ENCODE measurements at places on chromosomes 3 and 15. TPM values are rescaled to one million over a fixed set of nuclear protein-coding genes. Genes with fewer than 3 reads are reported as not detected.

The ADPRH gene
- polyA plus RNA-seq = 0.31 TPM

The ATP13A5 gene
- not detected for polyA plus RNA-seq

The LINGO1 gene
- polyA plus RNA-seq = not detected

The GOLGA8S gene
- not detected for polyA plus RNA-seq

The WDR93 gene
- polyA plus RNA-seq = not detected

DNA sequence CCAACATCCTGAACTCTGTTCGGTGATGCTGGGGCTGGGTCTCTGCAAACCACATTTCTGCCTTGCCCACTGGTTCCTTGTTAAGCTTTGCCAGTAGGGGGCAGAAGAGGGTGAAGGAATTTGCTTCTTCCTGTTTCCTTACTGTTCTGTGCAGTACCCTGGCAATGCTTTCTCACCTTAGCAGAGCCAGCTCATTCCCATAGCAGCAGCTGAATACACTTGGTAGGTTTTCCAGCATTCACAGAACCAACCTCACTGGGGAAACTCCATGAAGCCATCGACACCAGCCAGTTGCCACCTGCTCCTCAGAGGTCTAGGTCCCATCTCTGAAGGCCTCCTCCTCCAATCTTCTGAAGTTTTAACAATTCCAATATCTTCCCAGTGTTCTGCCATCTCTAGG is 308.4 kb downstream of the PDCD6IP start:
- no peak for DNase-seq

DNA sequence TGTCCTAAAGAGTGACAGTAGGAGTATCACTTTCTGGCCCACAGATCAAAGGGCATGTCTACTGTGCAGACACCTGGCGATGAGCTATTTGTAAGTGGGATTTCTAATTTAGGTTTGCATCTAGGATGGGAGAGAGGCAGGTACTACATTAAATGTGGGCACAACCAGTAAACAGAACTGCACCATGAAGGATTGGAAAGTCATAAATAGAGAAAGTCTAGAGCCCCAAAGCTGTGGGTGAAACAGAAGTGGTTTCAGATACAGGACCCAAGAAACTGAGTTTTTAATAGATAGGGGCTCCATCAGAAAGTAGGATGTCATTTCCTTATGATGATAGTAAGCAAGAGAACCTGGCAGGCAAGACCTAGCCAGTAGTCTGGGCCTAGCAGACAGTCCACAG is 35.2 kb upstream of the SPPL2A start:
- no peak for DNase-seq

GRCh38 chr3:178494386-178494785 is 41.9 kb upstream of the KCNMB2 start:
- no peak for DNase-seq

- DNase-seq = peak; percentile 73
These were observed at the start of gene SFMBT1 for GRCh38 chr3:53045518-53046170. SFMBT1 (minus strand) TSS chr3:53046073; CDS start chr3:52969128, 76,945 bp downstream.

DNA sequence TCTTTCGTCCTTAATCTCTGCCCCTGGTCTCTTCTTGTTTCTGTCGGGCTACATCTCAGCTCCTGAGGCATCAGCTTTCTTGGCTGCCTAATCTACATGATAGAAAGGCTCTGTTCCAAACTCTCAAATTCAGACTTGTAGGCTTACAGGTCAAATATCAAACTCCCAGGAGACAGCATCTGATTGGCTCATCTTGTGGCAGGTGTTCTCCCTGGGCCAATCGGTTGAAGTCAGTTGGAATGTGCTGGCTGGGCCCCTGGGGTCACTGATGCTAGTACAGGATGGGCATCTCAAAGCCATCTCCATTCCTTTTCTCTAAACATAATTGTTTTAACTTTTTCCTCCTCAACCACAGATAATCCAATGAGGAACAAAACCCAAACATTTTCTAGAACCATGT is 198.7 kb downstream of the CNTN3 start:
- no peak for DNase-seq

- DNase-seq = no peak
These were observed 418 bp downstream of the ALPK3 start for GRCh38 chr15:84817466-84818081.

DNA sequence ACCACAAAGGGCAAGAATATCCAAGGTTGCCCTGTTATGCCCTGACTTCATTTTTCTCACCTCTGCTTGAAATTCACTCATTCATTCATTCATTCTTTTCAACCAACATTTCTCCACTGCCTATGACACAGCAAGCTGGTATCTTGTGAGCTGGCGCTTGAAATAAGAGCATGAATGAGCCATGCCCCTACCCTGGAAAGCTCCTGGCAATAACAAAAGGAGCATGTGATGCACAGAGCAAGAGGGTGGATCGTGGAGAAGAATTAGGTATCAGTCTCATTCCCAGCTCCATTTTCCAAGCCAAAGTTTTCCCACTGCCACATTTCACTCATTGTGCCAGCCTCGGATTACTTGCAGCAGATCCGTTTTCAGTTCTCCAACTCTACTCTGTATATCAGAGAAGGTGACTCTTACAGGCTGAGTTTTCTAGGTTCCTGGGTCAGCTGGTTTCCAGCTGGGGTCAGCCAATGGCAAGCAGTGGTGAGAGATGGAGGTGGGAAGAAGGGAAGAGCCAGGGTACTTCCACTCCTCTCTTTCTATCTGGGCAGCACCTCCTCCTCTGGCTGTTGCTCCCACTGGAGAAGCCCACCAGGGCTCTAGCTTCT is 144.8 kb downstream of the SUCLG2 start:
- DNase-seq = no peak

GRCh38 chr3:177447938-177448337 is 250.7 kb upstream of the TBL1XR1 start:
- no peak for DNase-seq

DNA sequence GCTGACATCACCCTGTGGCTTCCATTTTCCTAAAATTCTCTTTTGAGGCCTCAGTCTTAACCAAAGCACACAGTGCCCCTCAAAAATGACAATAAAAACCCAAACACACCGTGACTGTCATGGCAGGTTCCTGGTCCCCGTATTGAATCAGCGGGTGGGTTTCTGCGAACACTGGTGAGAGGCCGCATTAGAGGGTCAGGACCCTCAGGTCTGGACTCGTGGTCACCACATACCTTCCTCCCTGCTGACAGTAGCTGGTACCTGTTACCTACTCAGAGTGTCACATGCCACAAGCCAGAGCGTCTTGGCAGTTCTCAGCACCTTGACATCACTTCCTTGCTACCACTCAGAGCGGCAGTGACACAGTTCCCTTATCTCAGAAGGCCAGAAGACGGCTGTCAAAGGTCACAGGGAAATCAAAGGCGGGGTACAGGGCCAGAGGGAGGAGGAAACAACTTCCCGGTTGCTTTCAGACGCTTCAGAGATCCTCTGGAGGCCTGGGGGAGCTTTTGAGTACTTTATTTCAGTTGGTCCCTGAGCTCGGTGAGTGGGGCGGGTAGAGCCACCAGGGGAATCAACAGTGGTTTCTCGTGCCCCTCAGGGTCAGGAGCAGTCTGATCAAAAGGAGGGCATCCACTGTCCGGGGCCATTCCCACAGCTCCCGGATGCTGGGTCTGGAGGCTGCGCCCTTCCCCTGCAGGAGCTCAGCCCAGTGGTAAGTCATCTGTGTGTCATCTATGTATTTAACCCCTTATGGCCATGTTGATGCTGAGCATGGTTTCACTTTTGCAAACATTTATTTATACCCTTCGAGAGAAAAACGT is at the start of the genes CCR5AS and CCRL2:
Gene CCR5AS, minus strand, starts transcription at position 279 of the 824 bp plus-strand sequence.
Gene CCRL2, plus strand, starts transcription at position 472 of the 824 bp plus-strand sequence. CDS start 821 bp downstream, outside the sequence.
- peak; percentile 49 for DNase-seq

- DNase-seq = peak; percentile 12
These were observed 43.1 kb upstream of the SLC25A36 start for GRCh38 chr3:140898340-140899180.

- no peak for DNase-seq
These were observed 4.7 kb upstream of the CEP97 start for GRCh38 chr3:101719604-101720185.

- no peak for DNase-seq
These were observed 9.9 kb downstream of the TRAK1 start for GRCh38 chr3:42101048-42101447.

DNA sequence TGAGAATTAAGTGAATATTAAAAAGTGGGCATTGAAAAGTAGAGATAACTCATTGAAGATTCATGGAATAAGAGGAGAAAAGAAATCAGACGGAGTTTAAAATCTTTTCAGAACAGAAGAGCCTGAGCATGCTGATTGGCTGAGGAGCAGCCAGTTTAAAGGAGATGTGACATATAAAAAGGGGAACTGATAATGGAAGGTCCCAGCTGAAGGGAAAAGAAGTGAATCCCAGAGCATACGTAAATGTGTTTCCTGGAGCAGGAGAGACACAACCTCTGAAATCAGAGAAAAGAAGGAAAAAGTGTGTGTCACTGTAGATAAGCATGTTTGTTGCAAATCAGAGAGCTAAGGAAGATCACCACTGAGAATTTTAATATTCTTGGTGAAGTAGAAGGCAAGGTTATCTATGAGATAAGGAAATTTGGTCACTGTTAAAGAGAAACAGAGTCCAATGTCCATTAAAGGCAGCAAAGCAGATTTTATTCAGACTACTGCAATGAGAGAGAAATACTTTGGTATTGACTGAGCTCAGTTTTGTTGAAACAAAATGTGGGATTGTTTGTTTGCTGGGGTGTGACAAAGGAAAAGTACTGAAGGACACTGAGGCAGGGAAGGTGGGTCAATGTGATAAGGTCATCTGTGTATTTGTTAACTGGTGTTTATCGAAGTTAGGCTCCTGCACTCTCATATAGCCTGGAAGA is 84.6 kb upstream of the WDR72 start:
- no peak for DNase-seq

GRCh38 chr3:122998206-122998605 is 29.4 kb downstream of the SEMA5B start:
- DNase-seq = no peak

GRCh38 chr3:152857082-152857481 is 22.2 kb downstream of the P2RY1 start:
- no peak for DNase-seq

- DNase-seq = no peak
These were observed 466.4 kb downstream of the DIPK2A start for GRCh38 chr3:144437989-144438388.

DNA sequence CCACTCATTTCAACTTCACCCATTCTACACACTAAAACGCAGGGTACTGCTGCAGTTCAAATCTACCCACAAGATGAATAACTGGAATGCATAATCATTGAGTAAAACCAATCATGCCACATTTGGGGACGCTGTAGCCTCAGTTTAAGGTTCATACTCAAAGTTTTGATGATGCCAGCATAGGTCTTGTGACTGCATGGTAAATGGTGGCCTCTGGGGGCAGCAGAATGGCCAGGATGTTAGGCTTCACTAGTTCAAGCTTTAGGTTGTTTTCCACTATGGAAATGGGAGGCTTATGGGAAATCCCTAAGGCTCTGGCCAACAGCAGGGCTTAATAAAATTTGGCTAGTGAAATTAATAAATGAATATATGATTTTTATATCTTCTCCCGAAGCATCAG is 104.3 kb upstream of the TSC22D2 start:
- no peak for DNase-seq

Data from naive thymus-derived CD4-positive, alpha-beta T cell (primary cell).